ENCODE measurements at places on chromosomes 7 and 10.

- no peak for DNase-seq
Observed at GRCh38 chr7:142720172-142720773, 29.0 kb upstream of the PRSS1 start.

DNA sequence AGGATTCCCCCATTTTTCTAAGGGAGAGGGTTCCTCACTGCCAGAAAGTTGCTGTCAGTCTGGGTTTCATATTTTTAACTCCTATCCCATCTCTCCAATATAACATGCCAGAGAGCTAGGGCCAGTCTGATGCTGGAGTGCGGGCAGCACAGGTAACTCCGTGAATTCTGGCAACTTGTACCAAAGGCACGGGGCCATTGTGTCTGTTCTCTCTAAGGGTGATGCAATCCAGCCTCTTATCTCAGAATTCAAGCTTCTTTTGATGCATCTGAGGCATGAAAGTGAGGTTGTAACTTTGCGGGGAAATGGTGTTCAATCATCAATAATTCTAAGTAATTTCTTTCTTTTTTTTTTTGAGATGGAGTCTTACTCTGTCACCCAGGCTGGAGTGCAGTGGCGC lies 1074.4 kb downstream of the TYW1 start:
- no peak for DNase-seq

DNA sequence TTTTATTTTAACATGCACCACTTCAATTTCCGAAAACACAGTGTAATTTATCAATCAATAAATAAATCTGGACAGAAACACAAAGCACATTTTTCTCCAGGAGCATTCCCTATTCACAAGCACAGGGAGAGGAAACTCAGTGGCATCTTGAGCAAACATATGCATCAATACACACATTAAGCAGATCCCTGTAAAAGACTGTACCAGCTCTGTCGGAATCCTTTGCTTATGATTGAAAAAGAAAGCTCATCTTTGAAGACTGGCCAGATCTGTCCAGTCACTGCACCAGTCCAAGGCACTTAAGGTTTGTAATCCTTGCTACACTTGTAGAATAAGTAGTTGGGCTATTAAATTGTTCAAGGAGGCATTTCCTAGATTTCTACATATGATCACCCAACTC lies 343.9 kb downstream of the BMPER start:
- DNase-seq = no peak

DNA sequence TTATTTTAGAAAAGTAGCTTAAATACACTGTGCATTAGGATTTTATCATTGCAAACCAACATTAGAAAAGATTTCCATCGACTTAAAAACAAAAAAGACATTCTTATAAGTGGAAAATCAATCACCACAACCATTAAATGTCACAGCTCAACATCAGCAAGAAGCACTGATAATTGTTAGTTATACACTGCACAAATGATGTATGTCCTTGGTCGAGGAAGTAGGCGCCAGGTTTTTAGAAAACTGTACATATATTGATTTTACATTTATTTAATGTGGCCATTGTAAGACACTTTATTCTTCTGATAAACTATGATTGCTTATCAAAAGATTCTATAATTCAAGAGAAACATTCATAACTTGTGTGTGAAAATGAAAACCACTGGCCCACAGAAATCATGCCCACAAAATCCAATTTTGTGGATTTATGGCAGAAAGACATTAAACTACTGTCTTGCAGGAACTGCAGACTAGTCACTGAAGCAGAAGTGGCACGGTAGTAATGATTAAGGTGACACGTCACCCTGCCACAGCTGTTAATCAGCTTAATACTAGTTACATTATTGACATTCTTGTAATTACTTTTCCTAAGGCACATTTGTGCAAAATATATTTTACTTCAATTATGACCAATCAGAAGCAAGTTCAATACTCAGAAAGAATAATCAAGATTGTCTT lies 79.4 kb downstream of the VPS41 start:
- DNase-seq = no peak

DNA sequence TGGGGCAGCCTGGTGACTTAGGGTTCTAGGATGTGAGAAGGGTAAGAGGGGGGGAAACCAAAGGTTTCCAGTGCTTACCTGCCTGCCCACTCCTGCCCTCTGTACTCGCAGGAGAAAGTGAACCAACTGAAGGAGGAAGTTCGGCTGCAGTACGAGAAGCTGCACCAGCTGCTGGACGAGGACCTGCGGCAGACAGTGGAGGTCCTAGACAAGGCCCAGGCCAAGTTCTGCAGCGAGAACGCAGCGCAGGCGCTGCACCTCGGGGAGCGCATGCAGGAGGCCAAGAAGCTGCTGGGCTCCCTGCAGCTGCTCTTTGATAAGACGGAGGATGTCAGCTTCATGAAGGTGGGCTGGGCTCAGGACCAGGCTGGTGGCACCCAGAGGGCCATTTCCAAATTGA lies 10.7 kb downstream of the TRIM8 start:
- DNase-seq = no peak

DNA sequence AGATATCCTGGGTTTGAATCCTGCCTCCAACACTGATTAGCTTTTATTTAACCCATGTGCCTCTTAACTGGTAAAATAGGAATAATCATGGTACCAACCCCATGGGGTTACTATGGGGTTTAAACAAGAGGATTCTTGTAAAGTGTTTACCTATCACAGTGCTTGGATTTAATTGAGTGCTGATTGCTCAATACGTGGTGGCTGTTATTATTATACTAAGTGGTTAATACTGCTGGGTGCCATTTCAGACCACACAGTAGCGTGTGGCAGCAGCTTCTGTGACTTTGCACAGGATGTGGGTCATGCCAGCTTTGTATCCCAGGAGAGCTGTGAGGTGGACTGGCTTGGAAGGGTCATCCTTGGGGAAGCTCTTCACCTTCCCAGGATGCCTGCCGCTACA lies 177.2 kb downstream of the SEC23IP start:
- DNase-seq = no peak

DNA sequence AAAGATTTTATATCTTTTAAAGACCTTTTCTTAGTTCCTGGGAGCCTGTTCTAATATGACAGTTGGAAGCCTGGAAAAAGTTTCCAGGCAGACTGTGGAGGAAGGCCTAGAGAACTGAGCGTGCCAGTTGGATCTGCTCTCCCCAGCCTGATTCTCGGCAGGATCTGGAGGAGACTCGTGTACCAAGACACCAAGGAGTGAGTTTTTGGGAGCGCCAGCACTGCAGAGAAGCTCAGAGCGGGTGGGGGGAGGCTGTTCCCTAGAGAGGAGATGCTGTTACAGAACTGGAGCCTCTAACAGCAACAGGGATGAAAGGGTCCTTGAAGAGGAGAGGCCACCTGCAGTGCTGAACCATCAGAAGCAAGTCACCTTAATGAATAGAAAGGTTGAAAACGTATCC lies 52.9 kb downstream of the LYZL2 start:
- DNase-seq = no peak

DNA sequence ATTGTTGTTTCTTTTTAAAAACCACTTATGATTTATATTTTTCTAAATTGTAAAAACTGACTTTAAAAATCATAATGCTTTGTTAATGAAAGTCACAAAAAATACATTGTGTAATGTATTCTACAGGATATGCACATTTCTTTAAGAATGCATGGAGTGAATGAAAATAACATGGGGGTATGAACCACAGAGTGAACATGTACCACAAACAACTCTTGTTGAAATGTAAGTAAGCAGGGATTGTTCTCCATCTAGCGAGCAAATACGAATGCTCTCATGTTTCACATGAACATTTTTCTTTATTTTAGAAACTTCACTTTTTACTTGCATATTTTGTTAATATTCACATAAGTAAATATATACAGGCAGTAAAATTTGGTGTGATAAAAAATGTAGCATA lies 35.6 kb upstream of the LAMB4 start:
- DNase-seq = no peak

- no peak for DNase-seq
Observed at GRCh38 chr10:130137090-130137448, 878 bp downstream of the GLRX3 start.

DNA sequence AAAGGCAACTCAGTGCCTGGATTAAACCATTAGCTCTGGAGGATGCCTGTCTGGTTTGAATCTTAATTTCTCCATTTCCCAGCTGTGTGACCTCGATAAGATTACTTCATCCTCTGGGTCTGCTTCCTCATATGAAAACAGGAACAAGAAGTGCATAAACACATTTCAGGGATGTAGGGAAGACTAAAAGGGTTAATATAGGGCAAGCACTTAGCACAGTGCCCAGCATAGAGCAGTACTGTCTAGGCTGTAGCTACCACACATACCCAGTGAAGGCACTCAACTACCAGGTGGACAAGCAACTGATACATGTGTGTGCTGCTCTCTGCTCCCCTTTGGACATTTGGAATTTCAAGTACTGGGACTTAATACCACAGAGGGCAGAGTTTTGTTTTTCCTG lies 85.4 kb downstream of the KCNMA1 start:
- no peak for DNase-seq

GRCh38 chr10:88557658-88558057 lies 25.5 kb downstream of the RNLS start:
- DNase-seq = no peak

DNA sequence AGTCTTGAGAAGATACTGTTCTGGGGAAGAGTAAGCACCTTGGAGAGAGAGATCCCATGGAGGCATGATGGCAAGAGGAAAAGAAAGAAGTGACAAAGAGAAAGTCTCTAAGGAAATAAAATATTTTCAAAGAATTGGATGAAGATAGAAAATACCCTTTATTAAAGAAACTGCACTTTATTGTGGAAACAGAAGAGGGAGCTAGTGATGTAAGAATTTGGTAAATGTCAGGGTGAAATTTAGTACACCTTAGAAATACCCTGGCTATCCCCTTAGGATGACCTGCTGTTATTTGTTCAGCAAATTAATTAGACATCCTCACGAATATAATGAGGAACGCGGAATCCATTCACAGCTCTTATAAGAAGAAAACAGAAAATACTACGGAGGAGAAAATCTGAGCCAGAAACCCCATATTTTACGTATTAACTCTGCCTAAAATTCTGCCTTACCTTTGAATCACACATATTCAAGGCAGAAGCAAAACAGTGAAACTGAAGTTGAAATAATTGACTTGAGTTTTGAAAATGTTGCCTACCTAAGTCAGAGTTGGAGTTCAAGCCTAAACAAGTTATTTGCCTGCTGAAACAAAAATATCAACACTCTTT lies 90.7 kb downstream of the TFPI2 start:
- no peak for DNase-seq

- DNase-seq = no peak
Observed at GRCh38 chr7:30923009-30923773, 11.5 kb downstream of the AQP1 start.

GRCh38 chr10:126252884-126253610 lies 135.2 kb downstream of the ADAM12 start:
- DNase-seq = no peak

- DNase-seq = no peak
Observed at GRCh38 chr7:82624337-82624736, 180.8 kb upstream of the CACNA2D1 start.

- no peak for DNase-seq
Observed at GRCh38 chr7:70016044-70016770, 417.9 kb downstream of the AUTS2 start.

Measured in stimulated activated CD4-positive, alpha-beta T cell treated with anti-CD3 and anti-CD28 coated beads, Interleukin-12 subunit alpha, Interleukin-12 subunit beta, amount 100 ng/mL, for 48 hours (primary cell).